ENCODE measurements at places on chromosomes 12 and 14.

GRCh38 chr12:75137896-75138295 is 71.7 kb downstream of the KCNC2 start:
- no peak for DNase-seq

GRCh38 chr12:16636435-16637055 is 30.6 kb upstream of the LMO3 start:
- no peak for DNase-seq

DNA sequence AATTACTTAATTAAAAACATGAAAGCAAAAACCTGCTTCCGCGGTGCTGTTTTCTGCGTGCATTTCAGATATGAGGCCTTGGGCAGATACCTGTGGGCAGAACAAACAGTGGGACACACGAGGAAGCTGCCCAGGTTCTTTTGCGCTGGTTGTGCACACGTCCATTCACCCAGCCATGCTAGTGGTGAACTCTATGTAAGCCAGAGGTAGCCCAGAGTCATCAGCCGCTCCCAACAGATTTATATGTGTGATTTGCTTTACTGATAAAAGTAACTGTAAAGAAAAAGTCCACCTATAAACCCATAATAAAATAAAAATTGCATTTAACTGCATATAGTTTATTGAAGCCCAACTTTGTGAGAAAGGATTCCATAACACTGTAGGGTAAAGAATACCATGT is 47.1 kb upstream of the TMEM260 start:
- DNase-seq, result no peak

DNA sequence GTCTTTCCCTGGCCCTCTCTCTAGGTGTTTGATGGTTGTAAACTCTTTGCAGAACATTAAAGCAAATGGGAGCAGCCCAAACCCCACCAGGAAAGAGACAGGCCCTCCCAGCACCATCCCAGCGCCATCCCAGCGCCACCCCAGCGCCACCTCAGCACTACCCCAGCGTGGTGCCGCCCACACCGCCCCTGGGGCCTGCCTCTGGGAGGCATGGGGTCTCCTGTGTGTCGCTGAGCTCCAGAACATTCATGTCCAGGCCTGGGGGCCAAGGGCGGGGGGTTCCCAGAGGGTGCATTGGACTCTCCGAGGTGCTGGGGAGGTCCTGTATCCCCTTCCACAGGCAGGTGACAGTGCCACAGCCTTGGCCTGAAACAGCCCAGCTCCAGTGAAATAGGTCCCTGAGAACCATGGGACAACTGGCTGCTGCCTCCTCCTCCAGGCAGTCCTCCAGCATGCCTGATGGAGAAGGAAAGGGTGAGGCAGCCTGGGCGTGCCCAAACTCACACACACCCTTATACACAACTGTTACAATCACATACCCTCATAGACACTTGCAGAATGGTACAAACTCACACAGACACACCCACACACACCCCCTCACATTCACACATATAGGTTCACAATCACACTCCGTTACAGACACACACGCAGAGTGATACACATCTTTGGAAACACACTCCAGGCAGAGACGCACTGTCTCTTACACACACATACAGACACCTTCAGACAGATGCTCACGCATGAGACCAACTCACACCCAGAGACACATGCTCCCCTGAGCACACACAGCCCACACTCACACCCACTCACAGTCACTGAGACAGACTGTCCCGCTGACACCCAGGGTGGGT is 44.4 kb upstream of the NCOR2 start:
- DNase-seq, result no peak

GRCh38 chr12:128621304-128621703 is 202.5 kb downstream of the SLC15A4 start:
- no peak for DNase-seq

DNA sequence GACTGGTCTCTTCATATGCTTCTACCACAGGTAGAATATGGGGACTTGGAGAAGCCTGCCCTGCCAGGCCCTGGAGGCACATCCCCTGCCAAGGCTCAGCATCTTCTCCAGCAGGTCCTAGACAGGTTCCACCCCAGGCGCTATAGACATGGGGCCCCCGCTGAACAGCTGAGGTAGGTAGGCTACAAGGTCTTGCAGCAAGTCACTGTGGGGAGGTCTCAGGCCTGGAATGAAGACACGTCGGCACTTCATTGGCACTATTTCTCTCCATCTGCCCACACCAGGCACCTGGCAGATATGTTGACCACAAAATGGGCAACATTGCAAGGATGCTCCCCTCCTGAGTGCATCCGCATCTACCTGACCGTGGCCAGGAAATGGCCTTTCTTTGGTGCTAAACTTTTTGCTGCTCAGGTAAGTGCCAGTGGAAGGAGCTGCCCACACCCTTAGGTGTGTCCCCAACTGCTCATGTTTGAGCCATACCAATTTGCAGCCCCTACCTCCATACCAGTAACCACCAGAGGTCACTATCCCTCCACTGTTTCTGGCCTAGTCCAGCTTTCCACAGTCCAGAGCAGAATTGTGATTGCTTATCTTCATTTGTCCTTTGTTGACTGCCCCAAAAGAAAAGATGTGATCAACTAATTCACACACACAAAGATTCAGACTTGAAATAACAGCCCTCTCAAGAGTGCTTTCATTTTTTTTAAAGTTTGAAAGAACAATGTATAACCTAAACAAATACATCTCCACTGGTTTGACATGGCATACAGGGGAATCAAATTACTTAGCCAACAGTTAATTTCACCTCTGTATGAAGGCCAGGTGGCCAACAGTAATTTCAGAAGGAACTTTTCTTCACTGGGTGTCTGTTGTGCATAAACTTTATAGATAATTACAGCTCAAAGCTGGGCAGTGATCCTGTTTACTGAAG is 16.1 kb downstream of the PIGH start:
- DNase-seq, result no peak

GRCh38 chr12:49022558-49023178 is 4.1 kb upstream of the PRKAG1 start:
- DNase-seq, result no peak

- DNase-seq, result no peak
Measured at GRCh38 chr12:120394483-120395367, 25.8 kb upstream of the MSI1 start.

- DNase-seq, result no peak
Measured at GRCh38 chr14:31867570-31867969, 209.5 kb upstream of the ARHGAP5 start.

GRCh38 chr12:79255288-79255687 is 390.7 kb downstream of the SYT1 start:
- no peak for DNase-seq

DNA sequence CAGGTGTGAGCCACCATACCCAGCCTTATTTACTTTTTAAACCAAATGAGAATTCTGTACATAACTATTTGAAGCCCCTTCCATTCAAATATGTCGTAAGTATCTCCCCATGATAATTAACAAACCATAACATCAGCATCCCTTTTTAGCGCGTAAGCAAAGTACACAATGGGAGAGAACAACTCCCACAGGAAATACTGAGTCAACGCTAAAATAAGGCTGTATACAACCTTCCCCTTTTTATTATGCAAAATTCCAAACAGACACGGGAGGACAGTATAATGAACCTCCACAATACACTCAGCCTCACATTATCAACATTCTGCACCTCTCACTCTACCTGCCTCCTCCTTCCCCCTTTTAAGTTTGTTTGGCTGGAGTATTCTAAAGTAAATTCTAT is 73.5 kb downstream of the CCDC88C start:
- DNase-seq, result no peak

Measured in stimulated activated CD8-positive, alpha-beta memory T cell treated with anti-CD3 and anti-CD28 coated beads, Interleukin-12 subunit alpha, Interleukin-12 subunit beta, amount 100 ng/mL, for 1 hour (primary cell).